Tongue (tissue), 3 donors: ENCODE measurements at places on chromosomes 12 and 14. TPM values are rescaled to one million over a fixed set of nuclear protein-coding genes. Genes with fewer than 3 reads are reported as not detected.

The TSPAN19 gene
- total RNA-seq = not detected

The ASCL1 gene
- total RNA-seq = not detected

The HHIPL1 gene
- 3.1 TPM for total RNA-seq

The CRIP1 gene
- total RNA-seq = 49.3 TPM

GRCh38 chr12:15859116-15859515, 23.1 kb upstream of the STRAP start:
- DNase-seq = no peak

GRCh38 chr12:61870658-61871484, 389.3 kb upstream of the USP15 start:
- no peak for DNase-seq

DNA sequence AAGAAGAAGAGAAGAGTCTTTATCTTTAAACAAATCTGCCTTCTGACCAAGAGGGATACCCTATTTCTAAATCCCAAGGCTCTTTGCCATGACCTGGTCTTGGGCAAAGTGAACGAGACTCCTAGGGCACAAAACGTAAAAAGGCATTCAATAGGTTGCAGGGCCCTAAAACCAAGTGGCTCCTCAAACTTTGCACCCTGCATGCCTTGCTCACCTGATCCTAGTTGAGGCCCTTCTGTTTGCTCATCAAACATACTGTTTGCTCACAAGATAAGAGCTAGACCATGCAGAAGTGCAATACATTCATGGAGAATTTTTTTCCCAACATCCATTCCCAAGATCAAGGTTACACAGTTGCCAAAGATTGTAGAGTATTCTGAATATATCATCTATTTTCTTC, 7.9 kb upstream of the PRH1 start:
- no peak for DNase-seq

DNA sequence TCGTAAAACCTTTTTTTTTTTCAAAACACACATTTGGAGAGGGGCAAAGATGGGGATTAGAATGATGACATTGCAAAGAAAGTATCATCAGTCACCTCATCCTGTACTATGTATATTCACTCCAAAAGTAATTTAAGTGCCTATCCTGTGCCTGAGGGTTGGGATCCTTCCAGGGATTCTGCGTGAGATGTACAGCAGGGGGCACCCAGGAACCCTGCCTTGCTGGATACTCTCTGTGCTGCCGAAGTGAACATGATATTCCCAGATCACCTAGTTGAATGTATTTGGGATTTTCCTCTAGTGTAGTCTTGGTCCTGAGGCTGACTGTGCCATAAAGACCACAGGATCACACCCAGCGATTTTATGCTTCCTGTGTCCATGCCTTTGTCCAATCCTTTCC, 372.7 kb downstream of the IPO8 start:
- no peak for DNase-seq

DNA sequence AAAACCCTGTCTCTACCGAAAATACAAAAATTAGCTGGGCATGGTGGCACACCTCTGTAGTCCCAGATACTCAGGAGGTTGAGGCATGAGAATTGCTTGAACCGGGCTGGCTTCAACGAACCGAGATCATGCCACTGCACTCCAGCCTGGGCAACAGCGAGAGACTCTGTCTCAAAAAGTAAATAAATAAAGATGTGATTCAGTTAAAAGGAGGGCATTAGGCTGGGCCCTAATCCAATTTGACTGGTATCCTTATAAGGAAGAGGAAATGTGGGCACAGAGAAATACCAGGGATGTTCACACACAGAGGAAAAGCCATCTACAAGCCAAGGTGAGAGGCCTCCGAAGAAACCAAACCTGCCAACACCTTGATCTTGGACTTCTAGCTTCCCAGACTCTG, 10.1 kb upstream of the DCAF4 start:
- no peak for DNase-seq

DNA sequence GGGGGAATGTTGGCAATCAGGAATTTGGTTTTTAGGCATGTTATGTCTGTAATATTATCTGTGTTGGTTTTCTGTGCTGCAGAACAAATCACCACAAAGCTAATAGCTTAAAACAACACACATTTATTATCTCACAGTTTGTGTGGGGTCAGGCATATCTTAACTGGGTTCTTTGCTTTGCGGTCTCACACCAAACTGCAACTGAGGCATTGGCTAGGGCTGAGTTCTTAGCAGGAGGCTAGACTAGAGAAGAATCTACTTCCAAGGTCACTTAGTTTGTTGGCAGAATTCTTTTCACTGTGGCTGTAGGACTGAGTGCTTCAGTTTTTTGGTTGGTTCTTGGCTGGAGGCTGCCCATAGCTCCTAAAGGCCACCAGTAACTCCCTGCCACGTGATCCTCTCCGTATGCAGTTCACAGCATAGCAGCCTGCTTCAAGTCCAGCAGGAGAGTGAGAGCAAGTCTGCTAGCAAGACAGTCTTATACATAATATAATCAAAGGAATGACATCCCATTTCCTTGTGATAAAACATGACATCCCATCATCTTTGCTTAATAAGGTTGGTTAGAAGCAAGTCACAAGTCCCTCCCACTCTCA, 21.6 kb downstream of the ATF1 start:
- DNase-seq = no peak

GRCh38 chr12:124036657-124037109, 63.7 kb downstream of the ZNF664 start:
- DNase-seq = peak; percentile 83

DNA sequence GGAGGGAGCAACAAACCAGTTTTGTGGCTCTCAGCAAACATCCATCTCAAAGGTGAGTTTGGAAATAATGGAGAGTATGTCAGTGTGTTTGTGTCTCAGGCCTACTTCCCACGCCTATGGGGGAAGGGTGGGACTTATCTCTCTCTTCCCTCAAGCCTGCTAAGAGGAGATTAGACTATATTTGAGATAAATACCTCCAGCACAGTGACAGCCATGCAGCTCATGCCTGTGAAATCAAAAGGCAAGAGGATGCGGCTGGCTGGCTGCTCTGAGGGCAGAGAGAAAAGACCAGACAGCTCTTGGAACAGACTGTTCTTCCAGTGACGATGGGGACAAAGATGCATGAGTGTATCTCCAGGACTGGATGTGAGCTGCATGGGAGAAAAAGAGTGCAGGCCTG, 14.7 kb upstream of the POC1B start:
- DNase-seq = no peak

DNA sequence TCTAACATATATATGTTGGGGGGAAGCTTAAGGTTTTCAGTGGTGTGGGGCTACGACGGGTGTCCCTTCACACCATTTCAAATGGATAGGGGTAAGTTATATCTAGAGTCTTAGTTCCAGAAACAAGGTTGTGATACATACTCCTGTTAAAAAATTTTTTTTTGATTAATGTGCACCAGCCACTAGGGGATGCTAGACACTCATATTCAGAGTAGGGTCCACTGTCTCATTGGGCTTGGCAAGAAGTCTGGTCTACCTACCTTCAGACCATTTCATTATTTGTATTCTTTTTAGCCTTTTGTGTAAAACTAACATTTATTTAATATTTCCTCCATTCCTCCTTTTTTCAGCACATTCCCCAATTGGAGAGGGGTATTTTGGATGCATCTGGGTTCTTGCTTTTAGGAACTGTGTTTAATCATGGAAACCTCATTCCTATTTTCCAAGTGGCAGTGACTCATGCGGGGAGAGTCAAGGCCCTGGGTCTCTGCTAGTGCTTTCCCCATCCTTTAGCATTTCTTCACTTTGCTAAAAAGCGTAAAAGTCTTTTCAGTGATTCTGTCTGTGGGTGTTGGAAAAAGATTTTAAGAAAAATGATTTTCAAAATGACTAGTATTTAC, 33.4 kb downstream of the ANO4 start:
- peak; percentile 6 for DNase-seq

DNA sequence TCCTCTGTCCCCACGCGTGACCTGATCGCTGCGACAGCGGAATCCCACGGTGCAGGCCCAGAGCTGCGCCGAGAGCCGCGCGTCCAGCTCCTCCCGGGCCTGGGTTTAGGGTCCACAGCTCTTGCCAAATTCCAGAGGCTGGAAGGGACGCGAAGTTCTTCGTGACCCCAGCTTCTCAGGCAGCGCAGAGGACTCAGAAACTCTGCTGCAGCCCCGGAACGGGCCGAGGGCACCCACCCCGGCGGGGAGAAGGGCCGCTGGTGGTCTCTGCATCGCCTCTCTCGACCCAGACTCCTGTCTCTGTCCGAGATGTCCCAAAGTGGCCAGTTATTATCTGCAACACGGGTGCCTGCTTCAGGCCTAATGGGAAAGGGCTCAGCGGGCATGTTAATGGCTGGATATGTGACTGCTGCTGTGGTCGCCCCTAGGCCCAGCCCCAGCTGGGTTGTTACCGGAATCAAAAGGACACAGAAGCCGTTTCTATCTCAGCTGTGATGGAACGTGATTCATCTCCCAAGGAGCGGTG, 236.4 kb downstream of the VRK1 start:
- DNase-seq = no peak
